Activated CD4-positive, alpha-beta T cell treated with anti-CD3 and anti-CD28 coated beads for 4 hours (primary cell): ENCODE measurements at places on chromosomes 7 and 10.

- no peak for DNase-seq
Observed at GRCh38 chr7:7687800-7688199, 30.6 kb downstream of the RPA3 start.

DNA sequence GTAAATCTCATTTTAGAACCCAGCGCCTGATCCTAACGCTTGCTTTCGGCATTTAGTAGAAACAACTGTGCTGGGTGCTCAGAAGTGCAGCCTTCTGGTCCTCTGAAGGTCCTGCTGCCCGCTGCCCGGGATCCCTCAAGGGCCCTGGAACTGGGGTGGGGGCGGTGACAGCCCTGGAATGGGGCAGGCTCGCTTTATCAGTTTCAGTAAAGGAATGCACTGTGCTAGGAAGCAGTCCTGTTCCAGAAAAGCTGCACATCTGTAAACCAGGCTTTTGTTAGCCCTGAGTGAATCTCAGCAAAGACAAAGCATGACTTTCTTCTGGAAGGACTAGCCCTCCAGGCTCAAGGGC lies 254.6 kb downstream of the TNS3 start:
- no peak for DNase-seq

DNA sequence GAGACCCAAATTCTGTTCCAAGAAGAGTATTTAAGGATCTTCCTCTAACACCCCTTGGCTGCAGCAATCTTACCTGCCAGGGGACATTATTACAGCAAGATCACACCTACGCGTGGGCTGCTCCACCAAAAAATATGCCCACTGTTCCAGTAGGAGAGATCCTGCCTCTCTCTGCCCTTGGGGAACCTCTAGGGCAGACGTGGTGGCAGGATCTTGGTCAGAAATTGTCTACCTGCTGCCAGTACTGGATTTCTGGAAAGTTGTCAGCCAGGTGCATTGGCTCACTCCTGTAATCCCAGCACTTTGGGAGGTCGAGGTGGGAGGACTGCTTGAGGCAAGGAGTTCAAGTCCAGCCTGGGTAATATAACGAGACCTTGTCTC lies 259.0 kb downstream of the CALN1 start:
- no peak for DNase-seq

GRCh38 chr7:44321796-44322195 lies 3.6 kb downstream of the CAMK2B start:
- DNase-seq = no peak

- DNase-seq = no peak
Observed at GRCh38 chr10:78688230-78688900, 380.4 kb upstream of the ZMIZ1 start.

- no peak for DNase-seq
Observed at GRCh38 chr10:116247691-116248090, 25.3 kb downstream of the GFRA1 start.

DNA sequence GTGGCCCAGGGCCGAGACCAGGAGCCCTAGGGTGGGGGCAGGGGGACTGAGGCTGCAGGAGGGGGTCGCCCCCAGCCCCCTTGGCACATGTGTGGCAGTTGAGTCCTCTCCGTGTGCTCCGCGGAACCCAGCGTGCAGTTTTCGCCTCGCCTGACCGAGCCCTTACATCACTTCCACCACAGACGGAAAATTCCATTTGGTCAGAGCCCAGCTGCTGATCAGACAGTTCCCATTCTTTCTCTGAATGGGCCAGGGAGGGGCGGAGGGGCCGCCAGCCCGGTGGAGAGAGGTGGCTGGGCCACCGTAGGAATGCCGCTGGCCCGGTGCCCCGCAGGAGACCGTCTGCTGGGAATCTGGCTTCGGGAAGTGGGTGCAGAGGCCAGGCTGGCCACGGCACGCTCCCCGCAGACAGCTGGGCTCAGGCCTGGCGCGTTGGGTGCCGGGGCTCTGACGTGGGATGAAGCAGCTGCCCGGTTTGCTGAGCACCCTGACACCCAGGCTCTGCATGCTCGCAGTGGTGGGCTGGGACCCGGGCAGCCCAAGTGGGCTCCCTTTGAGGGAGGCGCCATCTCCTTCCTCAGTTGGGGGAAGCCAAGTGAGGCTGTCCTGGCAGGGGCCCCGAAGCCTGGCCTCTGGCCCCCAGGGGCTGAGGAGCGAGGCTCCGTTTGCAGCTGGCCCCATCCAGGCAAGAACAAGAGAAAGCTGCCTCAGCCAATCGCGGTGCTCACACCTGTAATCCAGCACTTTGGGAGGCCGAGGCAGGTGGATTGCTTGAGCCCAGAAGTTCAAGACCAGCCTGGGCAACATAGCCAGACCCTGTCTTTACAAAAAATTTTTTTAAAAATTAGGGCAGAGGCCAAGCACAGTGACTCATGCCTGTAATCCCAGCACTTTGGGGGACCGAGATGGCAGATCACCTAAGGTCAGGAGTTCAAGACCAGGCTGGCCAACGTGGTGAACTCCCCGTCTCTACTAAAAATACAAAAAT lies 9.9 kb downstream of the TTYH3 start:
- no peak for DNase-seq

- DNase-seq = no peak
Observed at GRCh38 chr10:11869219-11869618, 46.1 kb downstream of the PROSER2 start.

- no peak for DNase-seq
Observed at GRCh38 chr10:69912589-69912988, 110.9 kb downstream of the COL13A1 start.

DNA sequence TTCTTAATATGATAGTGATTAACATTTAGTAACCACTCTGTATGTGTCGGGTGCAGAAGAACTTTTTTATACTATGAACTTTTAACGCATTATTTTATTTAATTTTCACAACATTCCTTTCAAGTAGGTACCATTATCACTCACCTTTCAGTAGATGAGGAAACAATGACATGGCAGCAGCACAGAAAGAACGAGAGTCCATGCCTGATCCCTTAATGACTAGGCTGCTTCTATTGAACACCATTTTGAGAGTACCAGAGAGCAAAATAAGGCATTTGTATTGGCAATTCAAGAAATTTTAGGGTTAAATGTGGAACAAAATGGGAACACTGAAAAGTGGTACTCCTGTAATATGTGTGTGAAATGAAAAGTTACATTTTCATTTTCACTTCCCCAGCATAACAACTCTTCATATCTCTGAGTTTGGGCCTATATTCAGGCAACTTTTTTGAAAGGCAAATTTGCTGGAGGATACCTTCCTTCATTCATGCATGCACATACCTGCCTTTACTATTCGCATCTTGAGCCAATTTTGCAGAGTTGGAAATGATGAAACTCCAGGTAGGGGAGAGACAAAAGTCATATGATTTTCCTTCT lies 12.8 kb downstream of the LRRN3 start:
- DNase-seq = no peak

GRCh38 chr10:129602938-129603535 lies 136.0 kb downstream of the MGMT start:
- no peak for DNase-seq

DNA sequence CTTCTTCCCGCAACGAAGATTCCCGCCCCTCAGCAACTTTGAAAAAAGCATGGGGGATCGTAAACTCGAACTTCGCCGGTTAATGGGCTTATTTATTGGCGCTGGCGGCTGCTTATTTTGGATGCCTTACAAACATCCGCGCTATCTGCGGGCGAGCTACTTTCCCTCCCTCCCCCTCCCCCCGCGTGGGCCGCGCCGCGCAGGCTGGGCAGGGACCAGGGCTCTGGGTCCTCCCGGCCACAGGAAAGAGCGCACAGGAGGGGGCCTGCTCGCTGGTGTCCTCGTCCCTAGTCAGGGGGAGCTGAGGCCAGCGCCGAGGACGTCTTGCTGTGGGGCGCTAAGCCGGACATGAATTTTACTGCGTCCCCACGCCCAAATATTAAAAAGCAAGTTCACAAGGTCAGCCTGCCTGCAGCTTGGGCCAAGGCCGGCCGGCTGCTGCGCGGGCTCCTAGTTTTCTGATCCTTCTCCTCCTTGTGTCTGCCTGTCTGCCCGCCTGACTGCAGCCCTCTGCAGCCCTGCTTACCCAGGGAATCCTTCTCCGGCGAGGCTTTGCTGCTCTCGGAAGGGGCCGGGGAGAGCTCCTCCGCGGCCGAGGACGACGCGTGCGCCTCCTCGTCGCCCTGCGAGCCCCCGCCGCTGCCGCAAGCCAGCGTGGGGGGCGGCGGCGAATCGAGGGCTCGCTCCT lies 1.2 kb downstream of the HOXA10 start:
- no peak for DNase-seq

- DNase-seq = no peak
Observed at GRCh38 chr10:31477584-31477983, 158.6 kb downstream of the ZEB1 start.

GRCh38 chr7:104772405-104773345 lies 241.3 kb upstream of the KMT2E start:
- DNase-seq = no peak

GRCh38 chr7:124033095-124033806 lies 384 bp upstream of the TMEM229A start:
- no peak for DNase-seq

GRCh38 chr7:142200206-142200605 lies 57.7 kb downstream of the PRSS58 start:
- no peak for DNase-seq

GRCh38 chr10:120990831-120991230 lies 139.7 kb downstream of the WDR11 start:
- DNase-seq = no peak

DNA sequence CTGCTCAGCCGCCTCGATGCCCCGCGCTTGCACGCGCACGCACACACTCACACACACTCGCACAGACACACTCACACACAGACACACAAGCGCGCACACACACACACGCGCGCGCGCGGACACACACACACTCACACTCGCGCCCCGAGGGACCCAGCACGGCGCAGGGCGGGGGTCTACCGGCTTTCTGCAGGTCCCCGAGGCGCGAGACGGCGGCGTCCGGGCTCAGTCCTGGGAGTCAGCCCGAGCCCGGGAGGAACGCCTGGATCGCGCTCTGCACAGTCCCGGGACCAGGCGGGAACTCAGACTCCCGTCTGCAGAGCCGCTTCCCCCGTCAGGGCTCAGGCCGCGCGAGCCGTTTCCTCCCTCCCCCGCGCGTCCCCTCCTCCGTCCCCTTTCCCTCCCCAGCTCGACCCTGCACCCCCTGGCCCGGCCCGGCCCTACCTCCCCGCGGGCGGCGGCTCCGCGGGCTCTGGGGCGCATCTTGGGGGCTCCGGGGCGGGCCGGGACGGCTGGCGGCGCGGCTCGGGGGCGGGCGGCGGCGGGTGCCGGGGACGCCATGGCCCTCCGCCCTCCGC lies 464 bp downstream of the DENND2A start:
- no peak for DNase-seq

DNA sequence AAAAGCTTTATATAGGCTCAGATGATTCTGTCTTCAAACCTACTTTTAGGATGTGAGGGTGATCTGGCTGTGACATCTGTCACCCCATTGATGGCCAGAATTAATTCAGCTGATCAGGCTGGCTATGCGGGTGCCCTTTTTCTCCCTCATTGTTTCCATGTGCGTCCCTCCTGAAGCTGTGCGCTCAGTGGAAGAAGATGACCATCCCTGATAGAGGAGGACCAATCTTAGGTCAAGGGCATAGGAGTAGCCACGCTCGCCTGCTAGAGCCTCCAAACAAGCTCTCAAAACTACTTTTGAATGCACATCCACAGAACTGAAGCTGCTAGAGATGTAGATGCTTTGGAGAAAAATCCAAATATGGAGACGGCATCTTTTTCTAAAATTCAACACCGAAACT lies 48.7 kb downstream of the MYPN start:
- no peak for DNase-seq

GRCh38 chr10:119395280-119396007 lies 147.1 kb downstream of the RGS10 start:
- DNase-seq = no peak

DNA sequence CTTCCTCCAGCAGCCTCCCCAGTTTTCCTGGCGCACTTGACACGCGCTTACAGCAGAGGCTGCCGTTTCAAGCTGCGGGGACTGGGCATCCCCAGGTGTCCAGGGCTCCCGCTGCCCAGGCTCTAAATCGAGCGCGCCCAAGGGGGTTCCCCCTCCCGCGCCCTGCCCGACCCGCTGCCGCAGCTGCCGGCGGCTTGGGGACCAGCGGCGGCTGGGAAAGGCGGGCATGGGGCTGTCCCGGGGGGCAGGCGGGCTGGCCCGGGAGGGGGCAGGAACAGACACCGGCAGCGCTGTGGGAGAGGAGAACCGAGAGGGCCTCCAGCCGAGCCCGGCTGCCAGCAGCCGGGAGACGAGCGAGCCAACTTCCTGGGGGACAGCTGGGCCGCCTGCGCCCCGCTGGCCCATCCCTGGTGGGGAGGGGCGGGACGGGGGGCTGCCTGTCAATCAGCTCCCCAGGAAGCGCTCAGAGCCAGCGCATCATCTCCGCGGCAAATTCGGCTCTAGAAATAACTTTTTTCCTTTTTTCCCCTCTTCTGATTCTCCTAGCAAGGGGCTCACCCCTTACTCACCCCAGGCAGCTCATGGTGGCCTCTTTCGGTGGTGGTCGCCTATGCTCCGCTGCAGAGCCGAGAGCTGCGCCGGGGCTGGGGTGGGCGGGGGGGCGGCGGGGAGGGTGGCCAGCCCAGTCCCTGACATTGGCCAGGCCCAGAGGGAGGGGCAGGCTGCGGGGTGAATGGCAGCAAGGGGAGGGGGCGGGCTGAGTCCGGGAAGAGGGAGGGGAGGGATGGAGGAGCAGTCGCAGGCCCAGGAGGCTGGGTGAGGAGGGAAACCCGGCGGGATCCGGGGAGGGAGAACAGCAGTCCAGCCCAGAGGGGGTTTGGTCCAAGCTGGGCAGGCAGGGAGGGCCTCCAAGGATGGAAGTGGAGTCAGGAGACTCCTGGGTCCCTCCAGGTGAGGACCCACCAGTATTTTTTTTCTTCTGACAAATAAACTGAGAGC lies 14.7 kb downstream of the GRID2IP start:
- no peak for DNase-seq

DNA sequence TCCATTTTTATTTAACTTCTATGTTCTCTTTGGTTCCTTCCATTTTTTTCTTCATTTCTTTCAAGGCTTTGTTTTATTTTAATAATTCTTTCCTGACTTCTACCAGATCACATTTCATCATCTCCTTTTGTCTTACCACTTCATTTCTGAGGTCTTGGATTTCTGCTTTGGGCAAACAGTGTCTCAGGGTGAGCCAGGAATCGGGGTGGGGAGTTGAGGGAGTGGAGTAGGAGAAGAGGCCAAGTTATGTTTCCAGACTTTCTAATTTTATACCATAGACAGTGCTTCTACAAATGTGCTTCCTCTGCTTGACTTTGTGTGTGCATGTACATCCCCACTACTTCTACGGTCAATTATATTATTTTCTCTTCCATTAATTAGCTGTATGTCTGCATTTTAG lies 112.1 kb downstream of the PRKG1 start:
- no peak for DNase-seq

DNA sequence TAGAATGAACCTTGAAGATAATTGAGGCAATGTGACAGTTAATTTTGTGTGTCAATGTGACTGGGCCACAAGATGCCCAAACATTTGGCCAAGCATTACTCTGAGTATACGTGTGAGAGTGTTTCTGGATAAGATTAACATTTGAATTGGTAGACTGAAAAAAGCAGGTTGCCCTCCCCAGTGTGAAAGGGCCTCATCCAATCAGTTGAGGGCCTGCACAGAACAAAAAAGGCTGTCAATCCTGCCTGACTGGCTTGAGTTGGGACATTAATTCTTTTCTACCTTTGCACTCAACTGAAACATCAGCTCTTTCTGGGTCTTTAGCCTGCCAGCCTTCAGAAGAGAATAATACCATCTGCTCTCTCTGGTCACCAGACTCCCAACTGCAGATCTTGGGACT lies 56.6 kb upstream of the PDE1C start:
- no peak for DNase-seq
